ENCODE measurements at places on chromosomes 13 and 19.

- DNase-seq: no peak
These were observed 3.7 kb upstream of the DMPK start for GRCh38 chr19:45785781-45786532.

DNA sequence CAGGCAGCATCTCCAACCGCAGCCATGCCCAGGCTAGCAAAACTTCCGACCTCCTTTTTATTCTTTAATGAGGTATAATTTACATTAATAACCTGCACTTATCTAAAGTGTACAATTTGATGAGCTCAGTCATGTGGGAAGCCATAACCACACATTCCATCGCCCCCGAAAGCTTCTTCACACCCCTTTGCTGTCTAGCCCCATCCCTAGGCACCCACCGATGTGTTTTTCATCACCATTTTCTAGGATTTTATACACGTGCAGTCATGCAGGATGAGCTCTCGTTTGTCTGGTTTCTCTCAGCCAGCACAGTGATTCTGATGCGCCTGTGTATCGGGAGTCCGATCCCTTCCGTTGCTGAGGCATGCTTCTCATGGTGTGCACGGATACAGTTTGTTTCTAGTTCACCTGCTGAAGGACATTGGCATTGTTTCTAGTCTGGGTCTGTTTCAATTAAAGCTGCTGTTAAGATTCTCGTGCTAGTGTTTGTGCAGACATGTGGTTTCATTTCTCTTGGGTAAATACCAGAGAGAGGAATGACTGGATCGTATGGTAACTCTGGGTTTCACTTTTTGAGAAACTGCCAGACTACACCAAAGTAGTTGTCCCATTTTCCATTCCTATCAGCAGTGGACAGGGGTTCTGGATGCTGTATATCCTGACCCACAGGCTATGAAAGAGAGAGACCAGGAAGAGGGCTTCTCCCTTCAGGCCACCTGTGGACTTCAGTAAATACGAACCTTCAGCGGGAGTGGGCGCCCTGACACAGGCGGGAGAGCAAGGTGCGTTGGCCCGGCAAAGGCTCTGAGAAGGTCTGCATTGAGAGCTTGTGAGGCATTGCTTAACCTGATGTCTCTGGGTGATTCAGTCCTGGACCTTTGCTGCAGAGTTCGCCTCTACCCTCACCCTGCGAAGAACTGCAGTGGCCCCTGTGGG lies 4.9 kb downstream of the AP1M1 start:
- no peak for DNase-seq

DNA sequence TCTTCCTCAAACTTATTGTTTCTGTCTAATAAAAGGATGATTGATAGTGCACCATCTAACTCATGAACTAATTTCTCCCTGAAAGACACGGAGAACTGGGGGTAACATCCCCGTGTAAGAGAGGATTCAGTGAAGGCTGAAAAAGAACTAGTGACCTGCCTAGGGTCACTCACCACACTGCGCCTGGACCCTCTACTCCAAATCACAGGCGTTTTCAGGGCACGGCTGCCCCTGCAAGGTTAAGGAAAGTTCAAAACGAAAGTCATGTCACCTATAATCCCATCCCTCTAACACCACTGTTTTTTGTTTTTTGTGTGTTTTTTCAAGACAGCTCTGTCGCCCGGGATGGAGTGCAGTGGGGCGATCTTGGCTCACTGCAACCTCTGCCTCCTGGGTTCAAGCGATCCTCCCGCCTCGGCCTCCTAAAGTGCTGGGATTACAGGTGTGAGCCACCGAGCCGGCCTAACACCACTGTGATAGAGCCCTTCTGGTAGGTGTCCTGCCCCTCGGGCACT lies 8.7 kb downstream of the URAD start:
- no peak for DNase-seq

GRCh38 chr13:102900193-102900608 lies 54.4 kb downstream of the ERCC5 start:
- no peak for DNase-seq

DNA sequence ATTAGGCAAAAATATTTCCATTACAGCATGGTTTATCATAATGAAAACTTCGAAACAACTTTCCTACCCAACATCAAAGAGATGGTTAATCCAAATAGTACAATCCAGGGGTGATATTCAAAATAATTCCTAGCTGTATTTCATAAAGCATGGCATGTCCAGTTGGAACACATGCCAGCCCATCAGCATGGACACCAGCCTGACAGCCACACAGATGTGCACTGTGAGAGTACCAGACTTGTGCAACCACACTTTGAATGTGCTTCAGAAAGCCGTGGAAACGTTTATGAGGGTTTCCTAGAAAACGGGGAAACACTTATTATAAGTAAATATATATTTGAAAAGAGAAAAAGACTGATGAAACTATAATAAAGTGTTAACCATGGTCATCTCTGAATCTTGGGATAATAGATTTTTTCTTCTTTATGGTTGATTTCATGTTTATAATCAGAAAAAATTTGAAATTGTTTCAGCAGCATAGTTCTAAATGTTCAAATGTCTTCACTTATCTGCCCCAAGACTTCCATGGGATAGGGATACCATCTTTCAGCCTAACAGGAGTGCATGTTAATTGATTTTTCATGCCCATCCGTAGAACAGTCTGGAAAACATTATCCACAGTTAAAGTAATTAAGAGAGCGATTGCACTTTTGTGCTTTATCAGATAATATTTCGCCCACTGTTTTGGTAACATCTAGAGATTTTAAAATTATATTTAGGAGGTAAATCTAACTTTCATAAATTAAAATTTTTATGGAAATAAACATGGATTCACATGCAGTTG lies 242.6 kb upstream of the IRS2 start:
- no peak for DNase-seq

GRCh38 chr13:101289764-101290163 lies 126.5 kb downstream of the NALCN start:
- DNase-seq: no peak

DNA sequence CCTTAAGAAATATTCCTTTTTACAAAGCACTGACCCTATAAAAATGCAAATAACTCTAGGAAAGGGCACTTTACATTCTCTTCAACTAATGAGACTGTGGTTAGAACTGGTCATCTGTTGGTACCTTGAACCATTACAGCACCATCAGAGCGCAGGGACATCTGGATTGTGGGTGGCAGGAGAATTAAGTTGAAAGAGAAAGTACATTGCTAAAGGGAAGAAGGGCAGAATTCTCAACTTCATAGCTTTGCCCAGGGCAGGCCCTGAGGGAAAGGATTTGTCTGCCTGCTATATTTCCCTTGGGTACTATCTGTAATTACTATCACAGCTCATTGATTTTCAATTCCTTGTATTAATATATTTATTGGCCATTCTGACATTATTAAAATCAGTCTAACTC lies 196.8 kb downstream of the KLF12 start:
- DNase-seq: no peak

GRCh38 chr19:39555883-39556282 lies 15.9 kb upstream of the EID2 start:
- no peak for DNase-seq
